ENCODE measurements at places on chromosomes 7 and 10.

- DNase-seq: peak; percentile 56
Measured at GRCh38 chr7:39811161-39811614, 138.9 kb upstream of the CDK13 start.

- no peak for DNase-seq
Measured at GRCh38 chr10:107420196-107420595, 255.7 kb upstream of the SORCS1 start.

DNA sequence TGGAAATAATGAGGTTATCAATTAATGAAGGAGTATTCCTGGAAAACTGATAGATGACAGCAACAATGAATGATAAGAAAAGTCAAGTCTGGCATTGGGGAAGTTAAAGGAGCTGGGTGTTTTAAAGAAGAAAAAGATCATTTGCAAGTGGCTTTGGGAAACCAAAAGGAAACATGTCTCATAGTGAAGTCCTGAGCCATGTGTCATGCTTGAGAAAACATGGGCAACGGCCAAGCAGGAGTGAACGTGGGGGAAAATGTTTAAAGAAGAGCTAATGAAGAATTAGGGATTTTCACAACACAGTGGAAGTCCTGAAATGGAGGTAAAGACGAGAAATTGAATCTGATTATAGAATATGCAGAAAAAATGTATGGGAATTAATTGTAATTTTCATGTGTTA, 1383.2 kb upstream of the CELF2 start:
- DNase-seq: no peak

DNA sequence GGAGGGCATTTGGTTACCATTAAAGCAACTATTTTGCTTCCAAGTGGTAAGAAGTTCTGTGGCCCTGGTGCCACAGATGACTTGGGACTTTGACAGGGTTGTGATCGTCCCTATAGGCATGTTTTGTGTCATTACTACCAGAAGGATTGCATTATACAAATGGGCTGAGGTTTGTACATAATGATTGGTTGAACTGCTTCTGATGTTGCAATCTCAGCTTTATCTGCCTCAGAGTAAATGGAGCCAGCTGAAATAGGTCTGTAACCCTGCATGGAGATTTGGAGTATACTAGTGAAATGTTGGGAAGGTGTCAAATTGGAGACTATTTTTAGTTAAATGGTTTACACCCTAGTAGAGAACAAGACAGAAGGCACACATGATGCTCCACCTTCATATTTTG, 46.1 kb upstream of the SEPTIN7 start:
- DNase-seq: no peak

GRCh38 chr7:131231381-131232220, 96.1 kb upstream of the MKLN1 start:
- DNase-seq: no peak

- DNase-seq: no peak
Measured at GRCh38 chr7:44292876-44293560, 32.4 kb downstream of the CAMK2B start.
